CD4-positive, CD25-positive, alpha-beta regulatory T cell (primary cell): ENCODE measurements at places on chromosomes 6 and 20.

DNA sequence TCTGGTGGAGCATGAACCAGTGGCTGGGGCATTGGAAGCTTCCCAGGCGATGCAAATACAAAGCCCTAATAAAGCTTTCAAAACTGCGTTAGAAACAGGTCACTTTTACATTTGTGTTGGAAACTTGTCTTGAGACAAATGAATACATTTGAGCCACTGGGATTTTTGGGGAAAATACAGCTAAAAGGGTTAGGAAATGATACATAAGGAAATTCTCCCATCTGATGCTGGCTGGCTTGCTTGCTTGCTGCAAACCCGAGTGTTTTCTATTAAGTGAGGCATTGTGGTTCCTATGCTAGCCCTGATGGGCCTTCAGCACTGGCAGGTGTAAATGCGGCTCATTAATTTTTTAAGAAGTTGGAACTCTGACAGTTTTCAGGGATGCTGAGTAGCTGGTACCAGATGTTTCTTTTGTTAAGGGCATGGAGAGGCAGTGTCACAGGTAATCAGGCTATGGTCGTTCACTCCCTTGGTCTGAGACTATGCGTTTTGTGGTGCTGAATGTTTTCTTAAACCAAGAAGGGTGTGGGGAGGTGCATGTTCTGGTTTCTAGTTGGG, 35.2 kb downstream of the RREB1 start:
- DNase-seq, result no peak

- DNase-seq, result no peak
Observed at GRCh38 chr6:138493413-138493812, 5.9 kb downstream of the NHSL1 start.

DNA sequence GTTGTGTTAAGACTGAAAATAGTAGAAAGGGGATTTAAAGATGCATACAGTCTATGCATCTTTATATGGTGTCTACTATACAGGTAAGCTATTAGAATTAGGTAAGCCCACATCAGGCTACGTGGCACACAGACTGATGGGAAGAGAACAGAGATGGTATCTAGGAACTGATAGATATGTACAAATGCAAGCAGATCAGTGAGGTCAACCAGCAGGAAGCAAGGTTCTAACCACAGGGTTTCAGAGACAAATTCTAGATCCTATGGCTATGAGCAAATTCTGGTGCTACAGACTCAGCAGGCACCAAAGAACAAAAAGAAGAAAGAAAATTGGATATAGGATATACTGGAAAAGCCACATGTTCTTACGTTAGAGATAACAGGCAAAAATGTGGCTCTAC, 110.6 kb downstream of the TRDN start:
- DNase-seq, result no peak

DNA sequence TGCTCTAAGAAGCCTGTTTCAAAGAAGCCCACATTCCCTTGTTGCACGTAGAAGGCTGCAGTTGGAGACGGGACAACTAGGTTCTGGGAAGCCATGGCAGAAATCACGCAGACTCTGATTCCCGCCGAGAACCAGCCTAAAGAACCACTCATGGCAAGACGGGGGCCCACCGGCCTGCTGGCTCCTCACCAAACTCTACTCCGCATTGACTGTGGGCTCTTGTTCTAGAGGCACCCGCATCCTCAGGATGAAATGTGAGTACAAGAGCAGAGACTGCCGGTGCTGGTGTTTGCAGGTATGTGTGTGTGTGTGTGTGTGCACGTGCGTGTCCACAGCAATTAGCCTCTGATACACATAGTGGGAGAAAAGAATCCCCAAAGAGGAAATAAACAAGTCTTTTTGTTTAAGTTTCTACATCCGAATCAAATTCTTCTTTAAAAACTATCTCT, 42.3 kb upstream of the NR2E1 start:
- DNase-seq, result no peak

- DNase-seq, result no peak
Observed at GRCh38 chr6:100465701-100466409, 1.1 kb upstream of the SIM1 start.

- no peak for DNase-seq
Observed at GRCh38 chr6:166752097-166752496, 125.0 kb upstream of the RPS6KA2 start.

DNA sequence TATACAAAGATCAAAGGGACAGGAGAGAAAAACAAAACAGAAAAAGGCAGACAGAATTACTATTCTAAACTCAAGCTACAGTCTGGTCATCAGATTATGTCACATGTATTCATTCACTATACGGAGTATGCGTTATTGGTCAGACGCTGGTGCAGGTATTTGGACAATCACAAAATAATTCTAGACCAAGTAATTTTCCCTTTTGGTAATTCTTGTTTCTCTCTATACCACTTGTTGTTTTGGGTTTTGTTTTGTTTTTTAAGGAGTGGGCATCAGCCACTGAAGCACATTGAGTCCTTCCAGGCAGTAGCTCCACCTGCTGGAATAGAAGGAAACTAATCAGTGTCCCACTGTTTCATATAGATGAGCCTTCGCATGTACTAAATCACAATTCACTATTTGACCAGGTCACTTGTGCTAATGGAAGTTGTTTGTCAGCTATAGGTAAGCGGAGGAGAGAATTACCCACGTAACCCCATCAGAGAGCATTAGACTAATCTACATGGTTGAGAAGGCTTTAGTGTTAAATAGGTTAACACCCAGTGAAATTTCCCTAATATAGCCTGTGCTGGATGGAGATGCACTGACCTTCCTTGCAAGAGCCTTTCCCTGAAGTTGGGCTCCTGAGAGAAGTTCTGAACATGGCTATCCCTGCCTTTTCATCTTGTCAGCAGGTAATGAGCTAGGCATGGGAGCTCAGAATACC, 77.9 kb downstream of the TNFAIP3 start:
- DNase-seq, result peak; percentile 57
